Fibroblast of skin of right biceps (primary cell): ENCODE measurements at places on chromosomes 6 and 20.

- DNase-seq = peak; percentile 45
Measured at GRCh38 chr6:31821301-31822035, 6.1 kb upstream of the HSPA1B start.

DNA sequence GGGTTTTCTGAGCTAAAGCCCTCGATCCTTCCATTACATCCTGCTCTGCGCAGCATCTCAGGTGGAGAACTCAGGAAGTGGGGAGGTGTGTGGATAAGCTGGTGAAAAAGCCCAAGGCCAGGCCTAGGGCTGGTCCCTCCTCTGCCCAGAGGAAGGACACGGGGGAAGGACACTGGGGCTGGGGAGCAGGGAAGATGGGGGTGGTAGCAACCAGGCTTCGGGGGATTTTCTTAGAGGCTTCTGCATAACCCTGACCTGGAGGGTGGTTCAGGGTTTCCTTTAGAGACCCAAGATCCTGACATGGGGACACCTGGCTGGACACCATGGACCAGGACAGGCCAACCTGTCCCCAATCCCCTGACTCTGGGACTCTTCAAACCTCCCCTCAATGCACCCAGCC, 37.9 kb downstream of the SUN5 start:
- no peak for DNase-seq

- no peak for DNase-seq
Measured at GRCh38 chr6:88166493-88167351, 575 bp upstream of the CNR1 start.

DNA sequence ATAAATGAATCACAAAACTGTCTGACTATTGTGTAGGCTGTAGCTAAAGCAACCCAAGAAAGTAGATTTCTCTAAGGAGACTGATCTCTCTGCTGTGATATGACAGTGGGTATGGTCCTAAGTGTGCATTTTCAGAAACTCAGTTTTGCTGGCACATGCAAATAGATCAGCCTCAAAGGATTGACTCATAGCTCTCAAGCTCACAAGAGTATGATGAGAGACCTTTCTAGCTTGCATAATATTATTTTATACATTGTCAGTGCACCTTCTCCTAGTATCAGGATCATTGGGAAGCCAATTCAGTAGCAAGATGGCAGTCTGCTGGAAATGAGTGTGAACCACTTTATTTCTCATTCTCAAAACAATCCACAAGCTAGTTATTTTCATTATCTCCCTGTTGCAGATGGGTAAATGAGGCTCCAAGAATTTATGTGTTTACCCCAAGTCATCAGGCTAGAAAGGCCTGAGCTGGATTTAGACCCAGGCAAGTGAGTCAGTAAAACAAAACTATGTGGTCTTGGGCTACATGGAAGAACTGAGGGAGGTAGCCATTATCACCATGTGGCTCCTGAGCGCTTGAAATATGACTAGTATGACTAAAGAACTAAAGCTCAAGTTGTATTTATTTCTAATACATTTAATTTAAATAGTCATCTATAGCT, 27.9 kb upstream of the PLCB4 start:
- DNase-seq = peak; percentile 81

DNA sequence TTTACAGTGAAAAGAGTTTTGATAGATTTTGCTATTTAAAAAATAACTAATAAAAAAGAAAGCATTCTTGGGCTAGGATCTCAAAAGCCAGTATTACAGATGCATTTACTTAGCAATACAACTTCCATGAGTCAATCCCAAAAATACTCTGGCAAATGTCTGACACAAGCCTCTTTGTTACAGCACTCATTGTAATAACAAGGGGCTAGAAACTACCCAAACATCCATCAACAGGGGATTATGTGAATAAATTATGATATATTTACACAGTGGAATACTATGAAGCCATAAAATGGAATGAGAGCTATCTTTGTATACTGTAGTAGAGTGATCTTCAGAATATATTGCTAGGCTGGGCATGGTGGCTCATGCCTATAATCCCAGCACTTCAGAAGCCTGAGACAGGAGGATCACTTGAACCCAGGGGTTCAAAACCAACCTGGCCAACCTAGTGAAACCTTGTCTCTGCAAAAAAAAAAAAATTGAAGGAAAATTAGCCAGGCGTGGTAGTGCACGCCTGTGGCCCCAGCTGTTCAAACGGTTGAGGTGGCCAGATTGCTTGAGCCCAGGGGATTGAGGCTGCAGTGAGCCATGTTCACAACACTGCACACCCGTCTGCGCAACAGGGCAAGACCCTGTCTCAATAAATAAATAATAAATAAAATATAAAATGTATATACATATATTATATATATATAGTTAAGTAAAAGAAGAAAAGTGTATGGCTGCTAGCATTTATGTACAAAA, 34.7 kb upstream of the TOP1 start:
- DNase-seq = peak; percentile 47

- DNase-seq = no peak
Measured at GRCh38 chr6:90266905-90267621, 29.6 kb downstream of the BACH2 start.

- DNase-seq = no peak
Measured at GRCh38 chr6:125379174-125379573, 77.4 kb upstream of the HDDC2 start.

GRCh38 chr20:3412600-3413392, 5.3 kb upstream of the DNAAF9 start:
- no peak for DNase-seq

GRCh38 chr20:47358672-47359529, 2.4 kb upstream of the ZMYND8 start:
- peak; percentile 93 for DNase-seq

DNA sequence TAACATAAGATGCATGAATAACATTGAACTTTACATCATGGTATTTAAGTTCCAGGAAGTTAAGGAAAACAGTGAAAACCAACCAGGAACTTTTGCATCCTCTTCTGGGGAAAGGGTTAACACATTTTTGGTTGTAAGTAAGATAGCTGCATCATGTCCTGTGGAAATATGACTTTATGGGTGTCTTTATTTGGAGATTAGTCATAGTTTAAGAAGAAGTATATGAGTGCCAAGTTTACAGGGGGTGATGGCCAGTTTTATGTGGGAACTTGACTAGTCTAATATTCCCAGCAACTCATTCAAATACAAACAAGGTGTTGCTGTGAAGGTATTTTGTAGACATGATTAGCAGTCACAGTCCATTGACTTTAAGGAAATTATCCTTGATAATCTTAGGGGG, 78.0 kb downstream of the PDE10A start:
- peak; percentile 21 for DNase-seq

GRCh38 chr6:17281100-17281496, at the start of gene RBM24:
TSS of gene RBM24 (plus strand) at chr6:17281361. CDS start at chr6:17281582, 221 bp downstream.
- DNase-seq = peak; percentile 84

GRCh38 chr6:129359811-129360681, 349.9 kb downstream of the ARHGAP18 start:
- DNase-seq = no peak

DNA sequence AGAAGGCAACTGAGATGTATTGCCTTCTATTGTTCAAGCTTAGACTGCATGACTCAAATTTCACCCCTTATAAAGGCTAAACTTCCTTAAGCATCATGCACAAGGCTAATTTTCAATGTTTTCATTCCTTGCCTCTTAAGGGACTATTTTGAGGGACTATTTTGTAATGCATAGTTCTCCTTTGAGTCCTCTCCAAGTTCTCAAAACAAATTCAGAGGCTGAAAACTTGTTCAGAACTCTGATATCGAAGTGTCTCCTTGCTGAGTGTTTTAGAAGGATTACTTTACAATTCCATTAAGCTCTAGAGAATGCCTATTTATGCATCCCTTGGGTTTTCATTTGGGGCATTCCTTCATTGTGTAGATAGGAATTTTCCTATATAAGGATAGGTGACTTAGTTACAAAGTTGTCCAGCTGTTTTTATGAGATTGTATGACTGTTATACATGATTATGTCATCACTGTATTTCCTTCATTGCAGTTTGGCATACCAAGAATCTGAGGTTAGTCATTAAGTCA, 41.7 kb downstream of the COL19A1 start:
- peak; percentile 63 for DNase-seq

DNA sequence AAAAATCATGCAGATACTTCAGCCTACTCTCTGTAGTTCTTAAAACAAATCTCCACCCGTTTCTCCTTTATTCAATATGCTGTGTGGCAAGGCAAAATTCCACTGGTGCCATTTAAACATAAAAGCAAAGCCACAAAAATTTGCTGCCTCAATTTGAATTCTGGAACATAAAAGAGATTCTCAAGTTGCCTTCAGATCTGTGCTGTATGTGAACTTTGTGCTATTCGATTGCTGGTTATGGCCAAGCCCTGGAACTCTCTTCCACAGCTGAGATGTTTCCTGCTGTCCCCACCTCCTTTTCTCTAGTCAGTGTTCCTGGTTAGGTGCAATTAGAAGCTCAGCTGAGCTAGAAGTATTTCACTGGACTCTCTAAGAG, 395.3 kb upstream of the BTBD3 start:
- DNase-seq = no peak

- DNase-seq = peak; percentile 30
Measured at GRCh38 chr6:37011656-37012378, 6.4 kb downstream of the FGD2 start.

DNA sequence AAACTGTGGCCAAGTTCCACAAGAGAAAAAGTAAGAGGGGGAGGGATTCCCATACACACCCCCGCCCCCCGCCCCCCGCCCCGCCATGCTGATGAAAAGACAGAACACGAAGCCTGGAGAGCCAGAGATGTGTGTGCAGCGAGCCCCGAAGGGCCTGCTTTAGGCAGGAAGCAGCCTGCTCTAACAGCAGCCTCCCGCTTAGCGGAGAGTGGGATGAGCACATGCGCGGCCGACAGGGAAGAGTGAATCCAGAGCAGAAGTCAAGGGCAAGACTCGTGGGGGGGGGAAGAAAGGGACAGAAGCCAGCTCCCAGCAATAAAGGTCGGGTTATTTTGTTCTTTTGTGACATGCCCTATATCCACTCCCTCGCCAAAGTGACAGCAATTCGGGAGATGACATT, 67.2 kb upstream of the PTGIS start:
- DNase-seq = peak; percentile 28

DNA sequence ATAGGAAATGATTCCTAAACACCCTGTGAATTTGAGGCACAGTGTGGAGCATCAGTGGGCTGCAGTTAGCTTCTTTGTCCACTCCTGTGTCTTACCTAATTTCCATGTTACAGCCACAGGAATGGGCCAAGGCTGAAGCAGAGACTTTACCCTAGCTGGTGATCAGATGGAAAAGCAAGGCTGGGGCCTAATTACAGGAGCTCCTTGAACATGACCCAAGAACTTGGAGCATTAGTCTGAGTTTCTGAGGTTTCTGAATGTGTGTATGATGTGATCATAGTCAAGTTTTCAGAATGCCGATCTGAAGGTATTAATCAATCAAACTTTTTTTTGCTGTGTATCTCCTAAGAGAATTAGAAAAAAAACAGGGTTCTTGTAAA, 18.0 kb downstream of the HECA start:
- DNase-seq = peak; percentile 71

DNA sequence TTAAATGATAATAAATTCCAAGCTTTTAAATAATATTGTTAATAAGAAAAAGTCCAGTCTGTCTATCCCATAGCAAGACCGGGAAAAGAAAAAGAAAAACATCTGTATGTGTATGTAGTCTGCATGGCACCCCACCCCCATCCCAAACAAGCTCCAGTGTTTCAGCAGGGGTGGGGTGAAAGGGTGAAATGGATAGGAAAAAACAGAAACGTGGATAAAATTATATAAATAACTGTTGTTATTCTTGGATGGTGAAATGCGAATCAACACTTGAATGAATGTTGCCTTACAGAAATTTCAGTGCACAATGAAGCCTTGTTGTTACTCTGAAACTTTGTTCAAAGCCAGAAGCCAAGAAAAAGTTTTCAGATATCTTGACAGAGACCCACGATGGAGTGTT, 31.4 kb downstream of the HAO1 start:
- no peak for DNase-seq

DNA sequence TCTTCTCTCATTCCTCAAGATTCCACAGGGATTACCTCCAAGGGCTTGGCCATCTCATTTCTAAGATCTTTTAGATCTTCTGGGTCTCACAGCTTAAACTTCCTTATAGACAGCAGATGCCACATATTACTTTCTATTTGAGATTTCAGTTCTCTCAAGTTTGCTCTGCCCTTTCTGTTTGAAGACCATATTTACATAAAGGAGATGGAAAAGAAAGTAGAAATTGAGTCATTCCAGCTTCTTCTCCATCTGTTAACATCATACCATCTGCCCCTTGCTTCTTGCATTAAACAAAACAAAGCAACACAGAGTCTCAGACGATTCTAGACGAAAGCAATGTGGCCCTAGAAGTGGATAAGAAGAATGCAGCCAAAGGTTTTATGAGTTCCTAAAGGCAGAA, 203.4 kb downstream of the TTLL2 start:
- no peak for DNase-seq

DNA sequence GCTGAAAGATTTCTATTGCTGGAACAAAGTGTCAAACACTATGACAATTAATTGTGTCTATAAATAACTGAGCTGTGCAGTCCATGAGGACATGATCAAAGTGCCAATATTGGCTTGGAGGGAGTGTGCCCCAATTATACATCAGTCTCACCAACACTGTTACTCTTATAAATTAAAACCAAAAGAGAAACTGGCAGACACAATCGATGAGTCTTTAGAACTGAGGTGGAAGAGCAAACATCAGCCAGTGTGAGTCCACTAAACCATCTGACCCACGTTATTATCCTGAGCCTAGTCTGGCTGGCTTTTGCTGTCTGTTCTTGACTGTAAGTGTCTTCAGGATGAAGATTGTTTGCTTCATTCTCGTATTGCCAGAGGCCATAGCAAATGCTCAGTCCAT, 98.9 kb downstream of the OLIG3 start:
- DNase-seq = no peak
